ENCODE measurements at places on chromosomes 1 and 21.
A peak's percentile ranks its signal among the peaks of the same experiment; 100 is the strongest.

DNA sequence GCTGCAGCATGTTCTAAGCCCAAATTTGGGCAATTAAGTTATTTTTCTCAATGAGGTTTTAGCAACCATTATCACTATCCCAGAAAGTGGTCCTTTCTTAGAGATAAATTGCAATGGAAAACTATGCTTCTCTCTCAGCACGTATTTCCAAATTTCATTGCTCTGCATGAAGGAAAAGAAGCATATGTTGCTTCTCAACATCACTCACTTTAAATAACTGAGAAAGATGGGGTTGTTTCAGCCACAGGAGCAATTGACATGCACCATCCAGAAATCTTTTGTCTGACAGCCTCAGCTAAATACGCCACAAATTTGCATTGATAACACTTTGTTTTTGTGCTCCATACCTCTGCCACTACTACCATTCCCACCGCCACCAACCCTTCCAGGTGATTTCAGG lies 157.6 kb upstream of the PKN2 start:
- DNase-seq: no peak

GRCh38 chr21:41765973-41766882 lies 624 bp downstream of the RIPK4 start:
- no peak for DNase-seq

- no peak for DNase-seq
Measured at GRCh38 chr1:192363177-192363576, 46.4 kb downstream of the RGS21 start.

DNA sequence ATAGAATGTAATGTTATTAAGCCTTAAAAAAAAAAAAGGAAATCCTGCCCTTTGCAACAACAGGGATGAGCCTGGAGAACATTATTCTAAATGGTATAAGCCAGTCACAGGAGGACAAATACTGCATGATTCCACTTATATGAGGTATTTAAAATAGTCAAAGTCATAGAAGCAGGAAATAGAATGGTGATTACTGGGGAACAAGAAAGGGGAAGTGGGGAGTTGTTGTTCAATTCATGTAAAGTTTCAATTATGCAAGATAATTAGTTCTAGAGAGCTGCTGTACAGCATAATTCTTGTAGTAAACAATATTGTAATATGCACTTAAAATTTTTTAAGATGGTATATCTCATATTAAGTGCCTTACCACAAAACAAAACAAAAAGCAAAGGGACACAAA lies 13.2 kb downstream of the FCER1A start:
- no peak for DNase-seq

GRCh38 chr1:186799689-186800054 lies 29.1 kb upstream of the PLA2G4A start:
- DNase-seq: no peak

- DNase-seq: peak; percentile 62
Measured at GRCh38 chr1:156444407-156445001, 56.1 kb downstream of the MEF2D start.

DNA sequence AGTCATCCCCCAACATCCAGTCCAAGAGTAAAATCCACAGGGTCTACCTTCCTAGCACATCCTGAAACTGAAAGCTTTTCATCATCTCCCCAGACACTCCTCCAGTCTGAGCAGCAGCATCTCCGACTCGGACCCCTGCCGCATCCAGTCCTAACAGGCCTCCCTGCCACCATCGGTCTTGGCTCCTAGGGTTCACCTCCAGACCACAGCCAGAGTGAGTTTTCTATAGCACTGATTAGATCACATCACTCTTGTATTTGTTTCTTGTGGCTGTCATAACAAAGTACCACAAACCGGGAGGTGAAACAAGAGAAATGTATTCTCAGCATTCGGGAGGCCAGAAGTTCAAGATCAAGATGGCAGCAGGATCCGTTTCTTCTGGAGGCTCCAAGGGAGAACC lies 187.8 kb downstream of the TOMM20 start:
- no peak for DNase-seq

DNA sequence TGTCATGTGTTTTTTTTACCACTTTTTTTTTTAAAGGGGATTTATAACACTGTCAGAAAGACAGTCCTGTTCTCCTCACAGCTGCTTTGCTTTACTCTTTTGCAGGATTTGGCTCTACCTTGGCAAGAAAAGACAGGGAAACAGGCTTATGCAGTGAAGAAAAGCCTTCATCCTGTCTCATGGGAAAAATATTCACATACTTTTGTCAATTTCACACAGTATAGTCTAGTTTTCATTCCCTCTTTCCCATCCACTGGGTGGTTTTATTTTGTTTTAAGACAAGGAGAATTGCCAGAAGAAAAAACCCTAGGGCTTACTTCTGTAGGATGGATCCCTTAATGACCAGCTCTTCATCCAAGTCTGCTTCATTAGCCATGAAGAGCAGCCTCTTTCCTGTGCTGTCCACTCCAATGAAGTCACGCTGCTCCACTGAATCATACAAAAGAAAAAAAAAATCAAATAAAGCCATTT lies 60.0 kb downstream of the EIF2B3 start:
- DNase-seq: no peak

DNA sequence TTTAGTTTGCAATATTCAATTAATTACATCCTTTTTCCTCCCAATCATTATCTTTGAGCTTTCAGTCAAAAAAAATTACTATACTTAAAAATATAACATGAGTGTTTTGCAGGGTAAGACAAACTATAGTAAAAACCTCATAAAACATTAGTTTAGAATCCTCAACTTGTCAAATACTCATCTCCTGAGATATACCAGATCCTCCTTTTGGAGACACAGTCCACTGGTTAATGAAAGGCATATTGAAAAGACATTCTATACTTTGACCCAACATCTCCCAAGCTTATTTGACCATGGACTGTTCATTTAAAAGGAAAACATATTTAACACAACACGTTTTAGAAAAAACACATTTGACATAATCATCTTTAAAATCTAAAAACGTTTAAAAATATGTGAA lies 52.8 kb downstream of the NRIP1 start:
- DNase-seq: no peak

DNA sequence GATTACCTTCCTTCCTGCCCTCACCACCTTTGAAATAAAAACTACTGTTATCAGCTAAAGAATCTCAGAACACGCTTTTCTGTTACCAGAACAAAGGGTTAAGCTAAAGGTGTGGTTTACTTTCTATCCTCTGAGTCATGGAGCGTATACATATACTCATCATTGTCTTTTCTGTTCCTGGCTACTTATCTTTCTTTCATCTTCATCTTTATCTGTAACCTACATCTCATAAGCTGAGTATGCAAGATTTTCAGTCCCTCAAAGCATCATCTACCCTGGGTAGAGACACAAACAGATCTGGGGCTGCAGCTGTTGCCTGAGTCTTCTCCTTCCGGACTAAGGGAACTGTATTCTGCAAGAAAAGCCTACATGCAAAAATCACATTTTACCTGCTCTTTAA lies 75.6 kb downstream of the LMO4 start:
- no peak for DNase-seq

DNA sequence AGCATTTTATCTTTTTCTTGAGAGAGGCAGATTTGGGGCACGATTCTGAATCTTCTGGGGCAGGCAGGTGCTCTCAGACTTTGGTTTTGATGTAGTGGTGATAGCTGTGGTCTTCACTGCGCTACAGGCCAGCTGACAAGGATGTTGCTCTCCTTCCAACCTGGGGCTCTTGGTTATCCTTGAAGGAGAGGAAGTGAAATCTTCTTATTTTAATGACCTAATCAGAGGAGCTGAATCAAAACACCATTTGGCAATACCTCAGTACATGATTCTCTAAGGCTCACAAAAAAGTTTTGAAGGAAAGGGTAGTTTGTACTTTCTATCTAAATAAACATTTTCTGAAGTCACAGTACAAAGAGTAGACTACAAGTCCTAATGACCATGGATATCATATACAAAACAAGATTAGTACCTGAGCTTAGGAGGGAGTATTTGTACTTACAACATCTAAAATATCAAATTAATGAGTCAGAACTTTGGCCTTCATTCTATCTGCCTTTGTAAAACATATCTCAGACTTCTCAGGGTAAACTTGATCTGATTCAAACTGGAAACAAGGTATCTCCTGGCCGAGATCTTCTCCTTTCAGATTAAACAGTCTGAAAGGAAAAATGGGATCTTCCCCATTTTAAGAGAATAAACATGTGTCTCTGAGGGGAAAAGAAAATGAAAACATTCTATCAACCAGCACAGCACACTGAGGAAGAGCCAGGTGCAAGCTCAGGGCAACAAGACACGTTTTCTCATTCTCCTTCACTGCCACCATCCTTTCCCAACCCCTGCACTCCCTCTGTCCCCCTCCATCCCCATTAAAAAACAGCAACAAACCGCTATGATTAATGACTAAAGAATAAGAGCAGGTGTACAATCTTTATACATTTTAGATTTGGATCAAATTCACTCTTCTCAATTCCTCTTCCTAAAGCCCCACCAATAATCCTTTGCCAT lies 69.2 kb downstream of the SH3GLB1 start:
- peak; percentile 73 for DNase-seq

DNA sequence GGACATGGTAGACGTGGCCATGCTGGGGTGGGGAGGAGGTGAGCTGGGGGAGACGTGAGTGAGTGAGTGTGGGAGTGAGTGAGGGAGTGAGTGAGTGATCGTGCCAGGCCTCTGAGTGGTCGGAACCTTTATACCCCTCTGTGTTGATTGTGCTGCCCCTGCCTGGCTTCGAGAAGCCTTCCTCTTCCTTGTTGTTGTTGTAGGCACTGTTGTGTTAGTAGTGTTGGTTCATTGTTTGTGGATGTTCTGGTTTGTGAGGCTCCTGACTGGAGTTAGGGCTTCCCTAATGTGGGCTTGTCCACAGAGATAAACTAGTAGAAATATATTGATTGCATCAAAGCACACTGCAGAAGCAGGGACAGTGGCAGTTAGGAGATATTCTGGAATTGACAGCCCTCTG lies at the start of gene KRTAP10-3:
KRTAP10-3 (minus strand) TSS at position 101 of the 400 bp plus-strand sequence; CDS start at position 21, 80 bp downstream.
- no peak for DNase-seq

GRCh38 chr1:200319148-200319547 lies 90.7 kb downstream of the ZNF281 start:
- DNase-seq: no peak

- DNase-seq: no peak
Measured at GRCh38 chr1:78649628-78650027, at the start of gene IFI44. Gene IFI44, plus strand, starts transcription at chr1:78649831. Its CDS starts 365 bp downstream, at chr1:78650196.

- DNase-seq: no peak
Measured at GRCh38 chr1:2181752-2182151, 12.8 kb downstream of the FAAP20 start.

DNA sequence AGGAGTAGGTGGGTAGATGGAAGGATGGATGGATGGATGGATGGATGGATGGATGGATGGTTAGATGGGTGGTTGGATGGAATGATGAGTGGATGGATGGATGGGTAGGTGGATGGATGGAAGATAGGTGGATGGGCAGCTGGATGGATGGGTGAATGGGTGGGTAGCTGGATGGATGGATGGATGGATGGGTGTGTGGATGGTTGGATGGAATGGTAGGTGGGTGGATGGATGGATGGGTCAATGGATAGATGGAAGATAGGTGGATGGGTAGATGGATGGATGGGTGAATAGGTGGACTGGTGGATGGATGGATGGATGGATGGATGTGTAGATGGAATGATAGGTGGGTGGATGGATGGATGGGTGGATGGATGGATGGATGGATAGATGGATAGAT lies 164.0 kb upstream of the VAMP3 start:
- DNase-seq: no peak
